8988T (cell line): ENCODE measurements at places on chromosomes 4 and X.

- no peak for DNase-seq
These were observed 173.2 kb downstream of the MGST2 start for GRCh38 chr4:139838811-139839210.

DNA sequence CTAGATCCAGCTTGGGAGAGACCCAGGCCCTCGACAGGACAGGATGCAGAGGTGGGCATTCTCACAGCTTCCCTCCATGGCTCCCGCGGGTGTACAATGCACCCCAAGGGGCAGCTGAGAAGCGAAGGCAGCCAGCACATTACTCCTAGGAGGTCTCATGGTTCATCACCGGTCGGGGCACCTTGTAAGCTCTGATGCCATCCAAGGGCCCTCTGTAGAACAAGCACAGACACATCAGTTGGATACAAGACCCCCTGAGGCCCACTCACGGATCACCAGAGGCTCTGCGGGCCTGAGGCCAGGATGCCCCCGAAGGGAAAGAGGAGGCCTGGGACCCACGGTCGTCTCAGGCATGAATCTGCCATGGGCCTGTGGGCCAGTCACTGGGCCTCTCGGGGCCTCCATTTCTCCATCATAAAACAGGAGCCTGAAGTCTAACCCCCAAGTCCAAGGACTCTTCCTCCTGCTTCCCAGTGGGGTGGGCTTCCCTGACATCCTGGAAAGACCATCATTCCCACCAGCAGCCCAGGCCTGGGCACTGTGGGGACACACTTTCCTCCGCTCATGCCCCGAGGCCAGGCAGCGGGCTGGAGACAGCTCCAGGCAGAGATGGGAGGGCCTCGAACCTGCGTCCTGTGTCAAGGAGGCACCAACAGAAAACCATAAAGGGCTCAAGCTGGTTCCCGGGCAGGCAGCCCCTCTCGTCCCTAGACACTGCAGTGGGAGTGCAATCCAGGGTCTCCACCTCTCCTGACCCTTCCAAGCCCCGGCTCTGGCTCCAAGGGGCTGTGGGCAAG lies 20.1 kb downstream of the HMX1 start:
- no peak for DNase-seq

DNA sequence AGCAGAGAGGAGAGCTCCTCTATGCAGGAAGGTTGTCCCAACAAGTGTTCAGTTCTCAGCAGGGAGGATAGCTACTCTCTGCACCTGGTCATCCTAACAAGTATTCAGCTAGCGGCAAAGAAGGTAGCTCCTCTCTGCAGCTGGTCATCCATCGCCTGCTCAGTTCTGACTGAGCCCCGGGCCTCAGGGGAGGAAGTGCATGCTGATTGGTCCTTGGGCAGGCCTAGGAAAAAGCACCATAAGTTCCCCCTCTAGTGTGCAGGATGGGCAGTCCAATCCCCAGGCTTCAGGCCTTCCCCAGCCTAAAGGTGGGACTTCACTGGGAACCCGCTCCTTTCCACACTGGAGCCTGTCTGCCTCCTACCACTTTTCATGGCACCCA lies 4.4 kb upstream of the FBXW7 start:
- DNase-seq, result no peak

DNA sequence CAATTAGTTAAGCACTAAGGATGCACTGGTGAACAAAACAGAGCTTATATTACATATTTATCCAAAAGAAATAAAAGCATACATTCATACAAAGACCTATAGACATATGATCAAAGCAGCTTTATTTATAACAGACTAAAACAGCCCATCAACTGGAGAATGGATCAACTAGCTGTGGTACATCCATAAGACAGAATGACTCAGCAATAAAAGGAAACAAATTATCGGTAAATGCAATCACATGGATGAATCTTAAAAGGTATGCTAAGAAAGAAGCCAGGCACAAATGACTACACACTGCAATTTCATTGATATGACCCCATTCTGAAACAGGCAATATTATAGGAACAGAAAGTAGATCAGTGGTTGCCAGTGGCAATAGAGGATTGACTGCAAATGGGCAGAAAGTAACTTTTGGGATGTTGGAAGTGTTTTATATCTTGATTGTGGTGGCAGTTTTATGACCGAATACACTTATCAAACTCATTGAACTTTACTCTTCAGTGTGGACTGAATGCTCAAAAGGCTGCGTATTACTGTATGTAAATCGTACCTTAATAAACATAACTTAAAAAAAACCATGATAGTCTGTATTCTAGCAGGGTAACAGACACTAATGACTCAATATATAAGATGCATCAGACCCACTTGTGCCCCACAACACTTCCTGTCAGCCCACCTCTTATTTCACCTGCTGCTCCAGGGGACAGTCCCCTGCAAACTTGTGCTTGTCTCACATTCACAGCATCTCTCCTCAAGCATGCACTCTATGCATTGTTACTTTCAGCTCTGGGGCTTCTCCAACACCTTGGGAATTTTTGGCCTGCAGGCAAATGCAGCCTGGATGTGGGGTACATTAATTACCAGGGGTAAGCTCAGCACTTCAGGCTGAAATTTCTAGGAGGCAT lies 59.1 kb downstream of the MID1IP1 start:
- DNase-seq, result no peak

- no peak for DNase-seq
These were observed 40.5 kb upstream of the C4orf50 start for GRCh38 chr4:6058531-6059374.

GRCh38 chr4:26372076-26372475 lies 51.3 kb downstream of the RBPJ start:
- DNase-seq, result no peak

GRCh38 chr4:182854466-182854865 lies 62.7 kb downstream of the DCTD start:
- DNase-seq, result no peak

DNA sequence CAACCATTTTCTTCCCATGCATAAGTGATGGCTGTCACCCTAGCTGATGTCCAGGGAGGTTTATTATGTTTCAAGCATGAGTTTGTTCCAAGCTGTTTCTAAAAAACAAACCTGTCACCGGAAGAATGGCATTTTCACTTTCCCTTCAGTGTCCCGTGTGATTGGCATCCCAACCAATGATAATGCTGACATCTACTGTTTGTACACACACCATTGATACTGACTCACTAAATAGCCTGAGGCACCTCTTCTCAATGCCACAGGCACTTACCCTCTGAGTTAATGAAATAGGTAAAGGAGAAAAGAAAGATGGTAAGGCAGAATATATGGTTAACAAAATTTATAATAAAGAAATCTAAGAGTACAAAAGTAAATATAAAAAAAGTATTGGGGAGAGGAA lies 23.1 kb upstream of the VCX2 start:
- DNase-seq, result no peak

GRCh38 chr4:13857397-13857796 lies 229.9 kb upstream of the BOD1L1 start:
- no peak for DNase-seq

- no peak for DNase-seq
These were observed 6.3 kb upstream of the TAB3 start for GRCh38 chrX:30895370-30895769.

GRCh38 chr4:155999725-156000124 lies 46.1 kb upstream of the CTSO start:
- no peak for DNase-seq

DNA sequence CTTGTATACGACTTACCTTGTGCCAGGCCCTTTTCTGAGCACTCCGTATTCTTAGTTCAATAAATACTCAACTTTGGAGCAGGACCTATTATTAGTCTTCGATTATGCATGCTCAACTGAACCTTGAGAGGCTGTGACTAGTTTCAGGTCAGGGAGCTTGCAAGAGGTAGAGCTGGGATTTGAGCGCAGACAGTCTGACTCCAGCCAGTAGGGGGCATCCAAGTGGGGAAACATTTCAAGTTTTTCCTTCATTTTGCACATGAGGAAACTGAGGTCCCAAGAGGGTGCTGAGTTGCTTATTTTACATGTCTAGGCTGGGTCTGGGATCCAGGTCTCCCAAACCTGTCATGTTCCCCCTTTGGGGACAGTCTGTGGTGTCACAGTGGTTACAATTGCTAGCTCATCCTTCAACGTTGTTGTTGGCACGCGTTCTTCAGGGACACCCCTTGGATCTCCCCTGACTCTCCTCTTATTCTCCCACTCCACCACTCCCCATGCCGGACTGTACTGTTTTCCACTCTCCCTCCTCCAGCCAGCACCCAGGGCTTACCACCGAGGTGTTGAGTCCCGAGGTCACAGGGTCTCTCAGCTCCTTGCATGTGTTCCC lies 6.7 kb upstream of the PRICKLE3 start:
- no peak for DNase-seq

GRCh38 chrX:50865311-50865710 lies 45.2 kb upstream of the BMP15 start:
- DNase-seq, result no peak

DNA sequence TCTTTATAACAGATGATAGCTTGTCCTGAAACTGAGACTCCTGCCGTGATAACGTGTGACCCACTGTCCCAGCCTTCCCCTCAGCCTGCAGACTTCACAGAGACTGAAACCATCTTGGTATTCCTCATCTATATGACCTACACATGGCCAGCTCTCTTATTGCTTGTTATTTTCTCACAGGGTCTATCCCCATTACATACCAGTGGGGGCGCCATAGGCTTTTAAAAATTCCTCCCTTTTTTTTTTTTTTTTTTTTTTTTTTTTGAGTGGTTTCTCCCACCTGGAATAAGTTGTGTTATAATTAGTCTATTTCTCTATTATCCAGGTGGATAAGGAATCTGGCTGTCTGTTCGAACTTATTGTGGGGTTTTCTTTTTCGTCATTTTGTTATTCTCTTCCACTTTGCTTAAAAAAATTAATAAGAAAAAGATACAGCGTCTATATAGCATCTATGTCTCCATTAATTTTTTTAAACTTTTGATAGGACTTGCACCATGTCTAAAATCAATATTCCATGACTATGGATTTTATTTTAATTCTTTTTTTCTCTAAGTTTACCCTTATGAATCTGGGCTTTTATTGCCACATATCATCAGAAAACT lies 47.2 kb downstream of the GYG2 start:
- no peak for DNase-seq

DNA sequence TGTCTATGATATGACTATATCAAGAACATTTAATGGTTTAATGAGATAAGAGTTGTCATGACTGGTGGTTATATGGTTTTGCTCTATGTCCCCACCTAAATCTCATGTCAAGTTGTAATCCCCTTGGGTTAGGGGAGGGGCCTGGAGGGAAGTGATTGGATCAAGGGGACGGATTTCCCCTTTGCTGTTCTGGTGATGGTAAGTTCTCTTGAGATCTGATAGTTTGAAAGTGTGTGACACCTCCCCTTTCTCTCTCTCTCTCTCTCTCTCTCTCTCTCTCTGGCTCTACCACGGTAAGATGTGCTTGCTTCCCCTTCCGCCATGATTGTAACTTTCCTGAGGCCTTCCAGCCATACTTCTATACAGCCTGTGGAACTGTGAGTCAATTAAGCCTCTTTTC lies 803.4 kb downstream of the TRIML1 start:
- DNase-seq, result no peak

GRCh38 chrX:146433771-146434170 lies 375.8 kb upstream of the CXorf51B start:
- no peak for DNase-seq

DNA sequence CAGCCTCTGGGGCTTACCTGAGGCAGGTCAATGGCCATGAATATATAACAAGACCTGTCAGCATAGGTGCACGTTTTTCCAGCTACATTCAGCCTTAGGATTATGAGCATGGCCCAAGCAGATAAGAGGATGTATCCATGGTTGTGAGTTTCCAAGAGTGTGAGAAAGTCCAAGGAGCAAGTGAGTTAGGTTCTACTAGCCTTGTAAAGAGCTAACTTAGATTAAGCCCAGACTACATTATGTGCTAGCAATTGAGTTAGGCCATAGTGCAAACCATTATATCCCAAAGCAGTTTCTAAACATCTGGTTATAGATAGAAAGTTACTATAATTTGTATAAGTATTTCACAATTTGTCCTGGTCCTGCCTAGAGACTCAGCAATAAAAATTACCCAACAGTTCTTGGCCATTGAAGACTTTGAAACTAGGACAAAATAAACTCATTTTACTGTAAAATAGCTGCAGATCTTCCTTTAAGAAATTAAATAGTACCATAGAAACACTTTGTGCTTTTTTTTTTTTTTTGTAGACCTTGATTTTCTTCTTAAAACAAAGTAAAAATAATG lies 312.0 kb downstream of the CAMK2D start:
- no peak for DNase-seq

- DNase-seq, result no peak
These were observed 583.9 kb downstream of the KCTD8 start for GRCh38 chr4:43864616-43865146.

GRCh38 chr4:42420140-42420539 lies 22.9 kb downstream of the SHISA3 start:
- DNase-seq, result no peak

GRCh38 chrX:7233580-7234406 lies 85.8 kb upstream of the PUDP start:
- no peak for DNase-seq

- no peak for DNase-seq
These were observed 16.0 kb upstream of the UVSSA start for GRCh38 chr4:1330761-1331590.

GRCh38 chr4:156762851-156763250 lies 208.7 kb downstream of the PDGFC start:
- DNase-seq, result no peak

DNA sequence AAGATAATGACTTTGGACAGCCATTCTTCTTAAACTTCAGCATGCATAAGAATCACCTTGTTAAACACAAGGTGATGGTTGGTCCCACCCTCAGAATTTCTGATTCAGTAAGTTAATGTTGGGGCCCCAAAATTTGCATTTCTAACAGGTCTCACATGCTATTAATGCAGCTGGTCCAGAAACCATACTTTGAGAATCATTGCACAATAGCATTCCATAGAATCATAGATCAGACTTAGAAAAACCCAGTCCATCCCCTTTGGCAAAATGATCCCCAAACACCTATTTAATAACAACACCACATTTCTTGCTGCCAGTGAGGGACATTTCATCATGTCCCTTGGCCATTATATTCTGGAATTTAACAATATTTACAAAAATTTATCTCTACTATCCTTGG lies 6.2 kb upstream of the MGAT4D start:
- DNase-seq, result no peak

DNA sequence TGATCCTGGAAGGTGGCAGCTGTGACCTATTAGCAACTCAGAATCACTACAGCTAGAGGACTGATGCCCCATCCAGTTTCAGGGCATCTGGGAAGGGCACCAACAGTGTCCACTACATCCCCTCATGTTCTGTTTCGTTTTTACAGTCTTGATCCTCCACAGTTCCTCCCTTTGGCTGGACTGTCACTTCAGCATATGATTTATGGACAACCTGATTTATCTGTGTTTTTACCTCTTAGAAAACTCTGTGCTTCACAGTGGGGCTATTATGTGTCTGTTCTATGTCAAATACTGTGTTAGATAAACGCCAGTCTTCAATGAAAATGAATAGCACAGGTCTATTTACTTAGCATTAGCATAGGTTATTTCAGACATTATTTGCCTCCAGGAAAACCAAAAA lies 63.1 kb upstream of the GRPR start:
- DNase-seq, result no peak

GRCh38 chr4:144104509-144105130 lies 35.9 kb downstream of the GYPA start:
- no peak for DNase-seq

GRCh38 chr4:139535871-139536234 lies 20.2 kb downstream of the SETD7 start:
- DNase-seq, result no peak

GRCh38 chr4:84927428-84927827 lies 39.1 kb downstream of the WDFY3 start:
- no peak for DNase-seq
